Osteoblast (primary cell): ENCODE measurements at places on chromosomes 2 and 18. TPM values are rescaled to one million over a fixed set of nuclear protein-coding genes. Genes with fewer than 3 reads are reported as not detected.

The TRIB2 gene
- 79.6 and 86.3 TPM in 2 replicates for total RNA-seq

The HOXD12 gene
- total RNA-seq, result not detected in 2 replicates

The FAHD2A gene
- total RNA-seq, result 19.7 and 21.4 TPM in 2 replicates

DNA sequence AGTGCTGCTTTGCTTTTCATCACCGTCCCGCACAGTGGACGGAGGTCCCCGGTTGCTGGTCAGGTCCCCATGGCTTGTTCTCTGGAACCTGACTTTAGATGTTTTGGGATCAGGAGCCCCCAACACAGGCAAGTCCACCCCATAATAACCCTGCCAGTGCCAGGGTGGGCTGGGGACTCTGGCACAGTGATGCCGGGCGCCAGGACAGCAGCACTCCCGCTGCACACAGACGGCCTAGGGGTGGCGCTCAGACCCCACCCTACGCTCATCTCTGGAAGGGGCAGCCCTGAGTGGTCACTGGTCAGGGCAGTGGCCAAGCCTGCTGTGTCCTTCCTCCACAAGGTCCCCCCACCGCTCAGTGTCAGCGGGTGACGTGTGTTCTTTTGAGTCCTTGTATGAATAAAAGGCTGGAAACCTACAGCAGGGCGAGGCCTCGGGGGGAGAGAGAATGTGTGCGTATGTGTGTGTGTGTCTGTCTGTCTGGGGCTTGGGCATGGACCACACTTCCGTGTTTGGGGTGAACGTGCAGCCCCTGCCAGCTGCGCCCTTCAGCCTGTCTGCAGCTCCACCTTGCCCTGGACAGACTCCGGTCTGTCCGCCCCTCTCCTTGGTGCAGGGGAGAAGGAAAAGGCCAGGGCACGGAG is 32.3 kb downstream of the GPC1 start:
- DNase-seq, result peak; percentile 79
- peaks cover 8% of the 10 kb centered on the region for H3K36me3 ChIP-seq
- no peak overlapping the region for H3K4me3 ChIP-seq
- H3K4me1 ChIP-seq, result no peaks in the 10 kb centered on the region

The DPP4 gene
- total RNA-seq, result 192 and 256 TPM in 2 replicates

The CYP27C1 gene
- total RNA-seq, result 2.2 and 2.4 TPM in 2 replicates

The RNF138 gene
- total RNA-seq, result 21.4 and 22.1 TPM in 2 replicates

The SPP2 gene
- not detected in 2 replicates for total RNA-seq

- H3K4me3 ChIP-seq, result no peak overlapping the region
- H3K36me3 ChIP-seq, result no peaks in the 10 kb centered on the region
These were observed 74.4 kb upstream of the MAP4K4 start for GRCh38 chr2:101623031-101623521.

The DLX2 gene
- total RNA-seq, result 0.36 and 0.59 TPM in 2 replicates

The CABYR gene
- total RNA-seq, result 3.8 and 4.0 TPM in 2 replicates

GRCh38 chr2:167842047-167842446 is 405.3 kb downstream of the STK39 start:
- no peak overlapping the region for H3K4me3 ChIP-seq
- H3K27me3 ChIP-seq, result no peaks in the 10 kb centered on the region
- H3K36me3 ChIP-seq, result no peaks in the 10 kb centered on the region
- no peak overlapping the region for H3K27ac ChIP-seq
- H3K4me1 ChIP-seq, result no peaks in the 10 kb centered on the region
- no peak for DNase-seq

The SCYGR4 gene
- total RNA-seq, result not detected in 2 replicates

- H3K4me3 ChIP-seq, result no peak overlapping the region
- DNase-seq, result peak; percentile 83
- no peaks in the 10 kb centered on the region for H3K4me1 ChIP-seq
- H3K36me3 ChIP-seq, result no peaks in the 10 kb centered on the region
These were observed 11.3 kb upstream of the KCNF1 start for GRCh38 chr2:10900216-10901109.

The NEB gene
- 0.29 and 0.36 TPM in 2 replicates for total RNA-seq

DNA sequence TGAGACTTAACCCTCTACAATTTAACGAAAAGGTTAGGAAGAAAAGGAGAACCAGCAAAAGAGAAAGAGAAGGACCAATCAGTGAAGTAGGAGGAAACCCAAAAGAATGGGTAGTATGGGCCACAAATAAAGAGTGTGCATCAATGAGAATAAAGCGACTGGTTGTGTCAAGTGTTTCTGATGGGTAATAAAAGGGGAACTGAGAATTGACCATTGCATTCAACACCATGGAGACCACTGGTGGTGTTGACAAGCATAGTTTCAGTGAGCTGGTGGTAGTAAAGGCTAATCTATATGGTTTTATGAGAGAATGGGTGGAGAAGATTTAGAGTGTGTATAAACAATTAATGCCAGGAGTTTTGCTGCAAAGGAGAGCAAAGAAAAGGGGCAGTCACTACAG is 75.4 kb downstream of the CSRNP3 start:
- no peaks in the 10 kb centered on the region for H3K4me1 ChIP-seq
- H3K27ac ChIP-seq, result no peak overlapping the region
- no peak for DNase-seq
- no peaks in the 10 kb centered on the region for H3K36me3 ChIP-seq
- H3K27me3 ChIP-seq, result no peaks in the 10 kb centered on the region

- H3K36me3 ChIP-seq, result no peaks in the 10 kb centered on the region
- peaks cover 8% of the 10 kb centered on the region for H3K27me3 ChIP-seq
- DNase-seq, result no peak
- H3K27ac ChIP-seq, result no peak overlapping the region
- H3K4me3 ChIP-seq, result no peak overlapping the region
- no peaks in the 10 kb centered on the region for H3K4me1 ChIP-seq
These were observed 45.6 kb upstream of the LPIN2 start for GRCh38 chr18:3058328-3059191.
